ENCODE measurements at places on chromosomes 2 and 18.

DNA sequence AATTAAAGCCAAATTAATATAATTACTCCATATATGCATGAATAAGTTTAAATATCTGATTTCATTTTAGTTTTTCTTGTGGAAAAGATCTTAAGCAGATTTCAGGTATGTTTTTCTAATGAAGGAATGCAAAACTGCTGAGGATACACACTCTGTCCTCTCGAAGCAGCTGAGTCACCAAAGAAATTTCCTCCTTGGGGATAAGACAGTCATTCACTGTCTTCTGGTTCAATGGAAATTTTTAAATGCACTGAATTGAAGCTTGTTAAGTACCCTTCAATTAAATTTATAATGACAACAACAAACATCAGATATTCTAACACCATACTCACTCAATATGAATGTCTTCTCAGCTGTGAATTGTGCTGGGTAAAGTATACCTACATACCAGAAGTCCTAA lies 101.5 kb upstream of the DNER start:
- DNase-seq = no peak

GRCh38 chr2:37441055-37441454 lies 96.6 kb downstream of the QPCT start:
- DNase-seq = no peak

DNA sequence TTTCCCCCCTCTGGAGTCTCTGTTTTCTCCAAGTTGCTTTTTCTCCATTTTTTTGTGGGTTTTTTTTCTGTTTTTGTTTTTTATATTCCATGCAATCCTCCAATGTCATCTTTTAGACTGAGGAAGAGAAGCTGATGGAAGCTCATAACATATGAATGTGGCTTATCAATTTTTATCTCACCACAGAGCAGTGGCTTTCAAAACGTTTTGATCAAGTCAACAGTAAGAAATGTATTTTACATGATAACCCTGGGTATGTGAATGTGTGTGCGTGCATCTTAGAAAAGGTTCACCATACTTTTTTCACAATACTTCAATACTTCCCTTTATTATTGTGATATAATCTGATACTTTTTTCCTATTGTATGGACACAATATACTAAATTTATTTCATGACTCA lies 64.6 kb upstream of the CDCA7 start:
- no peak for DNase-seq

GRCh38 chr2:128817813-128818212 lies 499.1 kb upstream of the HS6ST1 start:
- DNase-seq = no peak

DNA sequence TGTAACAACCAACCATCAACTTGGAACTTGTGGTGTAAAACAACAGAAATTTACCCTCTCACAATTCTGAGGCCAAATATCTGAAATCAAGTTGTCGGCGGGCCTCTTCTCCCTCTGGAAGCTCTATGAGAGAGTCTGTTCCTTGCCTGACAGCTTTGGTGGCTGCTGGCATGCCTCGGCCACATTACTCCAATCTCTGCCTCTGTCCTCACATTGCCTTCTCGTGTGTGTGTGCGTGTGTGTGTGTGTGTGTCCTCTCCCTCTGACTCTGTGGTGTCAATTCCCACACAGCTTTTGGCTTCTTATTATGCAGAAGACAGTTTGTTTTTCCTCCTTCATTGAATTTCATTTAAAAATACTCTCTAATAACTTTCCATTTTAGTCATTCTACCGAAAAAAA lies 50.4 kb downstream of the ZDBF2 start:
- no peak for DNase-seq

DNA sequence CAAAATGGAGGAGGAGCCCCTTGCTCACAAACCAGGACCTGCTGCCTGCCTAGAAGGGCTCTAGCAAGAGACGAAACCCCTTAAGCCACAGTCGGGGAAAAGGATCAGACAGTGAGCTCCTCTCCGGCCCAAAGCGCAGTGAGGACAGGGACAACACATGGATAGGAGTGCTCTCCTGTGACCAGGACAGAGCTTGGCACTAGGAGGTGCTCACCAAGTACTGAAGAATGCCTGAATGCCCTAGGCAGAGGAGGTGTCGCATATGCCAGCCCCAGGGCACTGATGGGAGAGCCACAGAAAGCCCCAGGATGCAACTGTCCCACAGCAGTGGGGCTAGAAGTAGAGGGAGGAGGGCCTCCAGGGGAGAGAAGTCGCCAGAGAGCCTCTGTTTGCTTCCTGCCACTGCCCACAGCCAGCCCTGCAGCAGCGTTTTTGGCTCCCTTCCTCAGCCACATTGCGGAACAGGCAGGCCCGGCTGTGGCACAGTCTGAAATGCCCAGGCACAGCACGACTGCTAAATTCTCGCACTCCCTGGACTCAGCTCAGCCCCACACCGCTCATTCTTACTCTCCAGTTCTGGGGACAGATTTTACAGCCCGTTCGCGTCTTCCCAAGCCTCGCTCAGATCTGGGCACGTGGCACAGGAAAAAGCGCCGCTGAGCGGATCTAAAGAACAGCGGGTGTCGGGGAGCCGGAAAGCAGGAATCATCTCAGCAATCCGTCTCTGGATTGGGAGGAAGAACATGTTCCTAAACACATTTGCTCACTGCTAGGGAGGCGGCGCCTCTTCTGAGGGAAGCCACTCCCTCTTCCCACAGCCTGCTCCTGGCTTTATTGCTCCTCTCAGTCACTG lies 98.7 kb upstream of the POU3F3 start:
- peak; percentile 52 for DNase-seq

DNA sequence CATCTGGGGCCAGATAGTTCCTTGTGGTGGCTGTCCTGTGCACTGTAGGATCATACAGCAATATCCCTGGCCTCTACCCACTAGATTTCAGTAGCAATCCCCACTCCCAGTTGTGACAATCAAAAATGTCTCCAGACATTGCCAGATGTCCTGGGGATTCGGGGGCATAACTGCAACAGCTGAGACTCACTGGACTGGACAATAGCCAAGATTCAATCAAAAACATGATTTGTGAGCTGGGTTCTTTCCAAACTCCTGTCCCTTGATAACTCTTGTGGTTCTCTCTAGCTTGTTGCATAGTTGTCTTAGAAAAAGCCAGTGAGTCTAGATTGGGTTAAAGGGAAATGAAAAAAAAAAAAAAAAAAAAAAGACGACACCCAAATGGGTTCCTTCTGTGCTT lies 293.4 kb downstream of the CELF4 start:
- DNase-seq = no peak

DNA sequence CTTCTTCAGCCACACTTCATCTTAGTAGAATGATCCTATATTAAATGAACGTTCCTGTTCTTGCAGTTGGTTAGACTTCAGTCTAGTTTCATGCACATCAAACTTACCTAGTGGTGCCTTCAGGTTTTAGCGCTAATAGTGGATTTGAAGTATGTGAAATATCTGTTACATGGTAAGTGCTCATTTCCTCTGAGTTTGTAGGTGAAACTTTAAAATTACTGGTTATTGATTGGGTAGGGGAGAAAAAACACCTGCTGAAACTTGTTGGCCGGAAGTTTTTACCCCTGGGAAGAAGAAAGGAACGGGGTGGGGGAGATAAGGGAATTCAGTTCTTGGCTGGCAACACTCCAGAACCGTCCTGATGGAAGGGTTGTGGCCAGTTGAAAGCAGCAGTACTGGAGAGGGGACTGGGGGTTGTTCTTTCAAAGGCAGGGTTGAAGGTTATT lies 112.8 kb downstream of the SPTBN1 start:
- no peak for DNase-seq

GRCh38 chr2:129922571-129923264 lies 56.7 kb upstream of the RAB6C start:
- no peak for DNase-seq

DNA sequence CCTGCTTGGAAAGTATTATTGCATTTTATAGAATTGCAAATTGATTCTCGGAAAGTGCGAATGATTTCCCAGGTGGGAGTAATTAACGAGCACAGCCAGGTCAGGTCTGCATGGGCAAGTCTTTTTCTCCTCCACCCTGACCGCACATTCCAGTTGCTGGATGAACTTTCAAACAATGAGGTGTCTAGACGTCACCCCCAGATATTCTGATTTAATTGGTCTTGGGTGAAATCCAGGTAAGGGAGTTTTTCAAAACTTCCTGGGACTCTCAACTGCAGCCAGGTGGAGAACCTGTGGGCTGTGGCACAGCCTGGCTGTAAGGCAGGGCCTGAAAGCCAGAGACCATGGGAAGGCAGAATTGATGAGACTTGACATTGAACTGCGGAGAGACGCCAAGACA lies 15.9 kb upstream of the RNF152 start:
- DNase-seq = no peak

DNA sequence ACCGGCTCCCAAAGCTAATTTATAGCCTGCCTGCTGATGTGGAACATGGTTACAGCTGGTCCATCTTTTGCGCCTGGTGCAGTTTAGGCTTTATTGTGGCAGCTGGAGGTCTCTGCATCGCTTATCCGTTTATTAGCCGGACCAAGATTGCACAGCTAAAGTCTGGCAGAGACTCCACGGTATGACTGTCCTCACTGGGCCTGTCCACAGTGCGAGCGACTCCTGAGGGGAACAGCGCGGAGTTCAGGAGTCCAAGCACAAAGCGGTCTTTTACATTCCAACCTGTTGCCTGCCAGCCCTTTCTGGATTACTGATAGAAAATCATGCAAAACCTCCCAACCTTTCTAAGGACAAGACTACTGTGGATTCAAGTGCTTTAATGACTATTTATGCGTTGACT lies 51.4 kb downstream of the TMEM178A start:
- DNase-seq = no peak

DNA sequence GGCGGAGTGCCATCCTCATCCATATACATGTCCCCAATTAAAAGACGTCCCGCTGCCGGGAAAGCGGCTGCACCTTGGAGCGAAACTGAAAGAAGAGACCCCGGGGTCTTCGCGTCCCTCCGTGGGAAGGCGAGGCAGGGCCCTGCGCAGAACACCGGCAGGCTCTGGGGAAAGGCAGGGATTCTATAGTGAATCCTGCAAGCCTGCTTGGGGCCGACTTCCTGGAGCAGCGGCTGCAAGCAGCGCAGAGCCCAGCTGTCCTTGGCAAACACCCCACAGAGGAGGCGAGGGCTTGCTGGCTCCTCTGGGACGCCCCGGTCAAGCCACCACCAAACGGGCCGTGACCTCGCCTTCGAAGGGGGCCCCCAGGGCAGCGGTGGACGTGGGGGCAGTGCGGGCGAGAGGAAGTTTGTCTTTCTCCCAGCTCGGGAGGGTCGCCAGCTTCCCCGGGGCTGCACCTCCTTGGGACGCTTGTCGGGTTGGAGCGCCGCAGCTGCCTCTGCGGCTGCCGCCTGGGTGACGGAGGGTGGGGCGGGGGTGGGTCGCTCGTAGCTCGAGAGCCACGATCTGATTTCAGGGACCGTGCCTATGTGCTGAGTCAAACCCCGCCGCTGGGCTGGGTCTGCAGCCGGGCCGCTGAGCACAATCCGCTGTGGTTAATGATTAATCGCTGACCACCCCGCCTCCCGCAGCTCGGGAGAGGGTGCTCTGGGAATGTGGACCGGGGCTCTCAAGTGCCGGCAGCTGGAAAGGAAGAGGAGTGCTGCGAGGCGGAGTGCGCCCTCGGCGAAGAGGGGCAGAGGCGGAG lies 486 bp upstream of the GPR39 start:
- DNase-seq = peak; percentile 39

DNA sequence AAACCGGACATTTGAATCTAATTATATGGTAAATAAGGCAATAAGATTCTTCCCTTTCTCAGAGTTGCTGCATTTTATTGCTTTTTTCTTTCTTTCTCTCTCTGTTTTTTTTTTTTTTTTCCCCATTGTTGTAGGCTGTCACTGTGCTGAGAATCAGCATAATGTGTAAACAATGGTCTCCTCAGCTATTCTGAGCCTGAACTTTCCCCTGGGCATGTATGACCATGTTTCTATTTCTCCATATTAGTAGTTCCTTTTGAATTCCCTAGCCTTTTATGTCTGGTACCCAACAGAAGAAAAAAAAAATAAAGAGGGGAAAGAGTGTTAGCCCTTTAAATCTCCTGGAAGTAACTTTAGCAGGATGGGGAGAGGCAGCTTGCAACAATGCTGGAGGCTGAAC lies 1862.5 kb downstream of the SUCLG1 start:
- DNase-seq = no peak

GRCh38 chr2:24174851-24175277 lies at the start of gene FAM228A:
Gene FAM228A (plus strand): TSS chr2:24175053. CDS start chr2:24175481, 428 bp downstream.
- no peak for DNase-seq

DNA sequence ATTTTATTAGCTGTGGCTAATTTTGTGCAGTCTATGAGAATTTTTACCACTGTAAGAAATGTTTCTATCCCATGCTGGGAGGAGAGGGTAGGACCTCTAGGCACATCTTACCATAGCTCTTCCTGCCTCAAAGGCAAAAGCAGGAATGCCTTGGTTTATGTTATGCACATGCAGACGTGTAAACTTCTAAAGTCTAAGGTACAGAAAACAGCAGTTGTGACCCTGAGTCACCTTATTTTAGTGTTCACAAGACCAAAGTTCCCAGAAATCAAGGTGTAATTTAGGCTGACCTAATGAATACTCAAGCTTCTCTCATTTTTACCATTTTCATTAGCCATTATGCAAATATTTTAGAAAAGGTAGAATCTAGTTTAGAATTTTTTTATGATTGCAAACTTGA lies 15.4 kb upstream of the WIPF1 start:
- DNase-seq = no peak

DNA sequence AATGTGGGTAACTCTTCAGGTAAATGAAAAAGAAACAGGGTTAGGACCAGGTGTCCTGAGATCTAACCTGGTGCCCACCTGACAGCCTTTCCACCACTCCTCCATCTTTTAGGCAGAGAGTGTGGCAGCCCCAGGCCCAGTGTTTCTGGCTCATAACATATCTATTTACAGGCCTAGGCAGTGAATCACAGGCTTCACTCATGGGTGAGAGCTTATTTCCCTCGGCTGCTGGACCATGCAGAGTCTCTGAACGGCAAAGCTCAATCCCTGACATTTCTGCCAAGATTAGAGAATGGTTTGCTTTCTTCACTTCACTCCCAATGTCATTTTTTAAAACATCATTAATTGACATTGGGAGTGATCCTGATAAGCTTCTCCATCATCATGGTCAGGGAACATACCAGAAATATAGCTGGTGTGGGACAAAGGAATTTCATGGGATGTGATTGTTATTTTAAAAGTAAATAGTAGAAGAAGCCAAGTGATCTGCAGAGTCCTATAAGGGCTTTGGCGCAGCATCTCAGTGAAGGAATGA lies 323.9 kb downstream of the SETBP1 start:
- no peak for DNase-seq

DNA sequence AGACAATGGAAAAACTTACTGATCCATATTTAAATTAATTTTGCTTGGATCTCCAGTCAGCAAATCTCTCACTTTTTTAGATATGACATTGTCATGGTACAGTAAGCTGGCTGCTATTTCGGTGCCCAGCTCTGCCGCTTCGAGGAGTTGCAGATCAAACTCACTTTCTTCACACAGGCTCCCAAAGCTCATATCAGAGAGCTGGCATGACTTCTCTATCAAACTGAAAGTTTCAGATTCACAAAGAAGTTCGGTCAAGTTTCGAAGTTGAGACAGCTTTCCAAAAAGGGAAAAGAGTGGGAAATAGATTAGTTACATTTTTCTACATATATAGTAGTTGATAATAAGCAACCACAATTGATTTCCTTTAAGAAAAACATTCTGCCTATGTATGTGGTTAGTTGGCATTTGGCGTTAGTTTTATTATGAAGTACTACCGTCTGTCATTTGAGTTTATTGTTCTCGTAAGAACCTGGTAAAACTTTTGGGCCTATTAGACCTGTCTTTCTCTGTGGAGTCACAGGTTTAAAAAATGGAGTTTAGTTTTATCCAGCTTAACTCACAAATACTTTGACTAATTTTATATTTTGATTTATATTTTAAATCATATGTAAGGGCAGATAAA lies 118.8 kb downstream of the ABCA12 start:
- DNase-seq = no peak
